NCI-H1105 (cell line): ENCODE measurements at places on chromosomes 13 and 19.

DNA sequence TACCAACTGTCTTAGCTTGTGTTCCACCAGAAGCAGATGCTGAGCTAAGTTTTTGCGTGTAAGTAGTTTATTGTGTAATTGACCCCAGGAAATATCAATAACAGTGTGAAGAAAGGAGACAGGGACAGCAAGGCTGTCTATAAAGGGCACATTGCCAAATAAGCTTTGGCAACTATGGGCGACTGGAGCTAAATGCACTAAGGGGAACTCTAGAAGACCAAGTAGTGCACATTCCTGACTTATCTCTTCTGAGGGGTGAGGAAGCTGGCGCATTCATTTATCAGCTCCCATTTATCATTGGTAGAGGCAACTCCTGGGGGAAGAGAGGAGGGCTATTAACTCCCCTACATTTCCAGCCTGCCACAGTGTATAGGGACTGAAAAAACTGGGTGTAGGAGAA lies 135.0 kb downstream of the DLEU7 start:
- DNase-seq: no peak

DNA sequence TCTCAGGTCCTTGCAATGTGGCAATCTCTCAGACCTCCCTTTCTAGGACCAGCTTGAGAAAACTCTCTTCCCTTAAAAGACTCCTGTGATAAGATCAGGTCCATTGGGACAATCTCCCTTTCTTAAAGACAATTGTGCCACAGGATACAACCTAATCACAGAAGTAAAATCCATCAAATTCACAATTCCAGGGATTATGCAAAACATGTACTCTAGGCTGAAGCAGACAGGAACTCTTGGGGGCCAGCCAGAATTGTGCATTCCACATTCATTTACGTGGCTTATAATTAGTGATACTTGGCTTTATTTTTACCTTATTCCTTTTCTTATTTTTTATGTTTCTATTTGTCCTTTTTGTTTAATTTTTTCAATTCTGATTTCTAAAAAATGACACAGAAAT lies 257.9 kb downstream of the KLF12 start:
- DNase-seq: no peak

- DNase-seq: no peak
These were observed 7.7 kb downstream of the SCGB2B2 start for GRCh38 chr19:34669305-34669704.

GRCh38 chr13:98216711-98217285 lies 39.7 kb upstream of the RNF113B start:
- DNase-seq: no peak

DNA sequence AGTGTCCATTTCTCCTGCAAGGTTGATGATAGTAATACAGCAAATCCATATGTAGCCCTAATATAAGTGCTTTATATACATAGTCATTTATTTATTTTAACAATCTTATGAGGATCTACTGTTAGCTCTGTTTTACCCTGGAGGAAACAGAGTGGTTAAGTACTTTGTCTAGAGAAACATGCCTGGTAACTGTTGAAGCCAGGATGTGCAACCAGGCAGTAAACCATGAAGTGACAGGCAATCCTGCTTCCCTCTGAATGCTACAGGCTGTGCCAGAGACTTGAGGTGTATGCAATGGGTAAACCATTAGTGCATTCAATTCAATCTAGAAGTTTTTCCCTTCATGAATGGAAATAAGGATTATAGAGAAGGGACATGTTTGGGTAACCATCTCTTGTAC lies 911.0 kb downstream of the PCDH17 start:
- no peak for DNase-seq

DNA sequence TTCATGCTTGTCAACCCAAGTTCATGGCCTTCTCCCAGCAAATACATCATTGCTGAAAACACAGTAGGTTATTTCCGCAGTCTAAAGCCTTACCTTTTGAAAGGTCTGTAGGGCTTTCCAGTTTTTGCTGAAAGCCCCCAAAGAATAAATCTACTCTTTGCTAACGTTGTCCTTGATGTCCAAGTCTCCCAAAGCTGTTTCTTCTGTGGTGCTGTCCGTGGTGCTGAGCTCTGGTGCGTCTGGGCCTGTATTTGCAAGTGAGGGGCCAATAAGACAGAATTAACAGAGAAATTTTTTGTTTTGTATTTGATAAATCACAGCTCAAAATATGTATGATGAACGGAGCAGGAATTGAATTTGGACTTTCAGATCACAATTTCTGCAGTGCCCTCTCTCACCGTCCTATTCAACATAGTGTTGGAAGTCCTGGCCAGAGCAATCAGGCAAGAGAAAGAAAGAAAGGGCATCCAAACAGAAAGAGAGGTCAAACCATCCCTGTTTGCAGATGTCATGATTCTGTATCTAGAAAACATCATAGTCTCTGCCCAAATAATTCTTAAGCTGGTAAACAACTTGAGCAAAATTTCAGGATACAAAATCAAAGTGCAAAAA lies 9.8 kb upstream of the LGALS16 start:
- DNase-seq: no peak

GRCh38 chr19:17041976-17042375 lies 15.4 kb upstream of the CPAMD8 start:
- DNase-seq: no peak

DNA sequence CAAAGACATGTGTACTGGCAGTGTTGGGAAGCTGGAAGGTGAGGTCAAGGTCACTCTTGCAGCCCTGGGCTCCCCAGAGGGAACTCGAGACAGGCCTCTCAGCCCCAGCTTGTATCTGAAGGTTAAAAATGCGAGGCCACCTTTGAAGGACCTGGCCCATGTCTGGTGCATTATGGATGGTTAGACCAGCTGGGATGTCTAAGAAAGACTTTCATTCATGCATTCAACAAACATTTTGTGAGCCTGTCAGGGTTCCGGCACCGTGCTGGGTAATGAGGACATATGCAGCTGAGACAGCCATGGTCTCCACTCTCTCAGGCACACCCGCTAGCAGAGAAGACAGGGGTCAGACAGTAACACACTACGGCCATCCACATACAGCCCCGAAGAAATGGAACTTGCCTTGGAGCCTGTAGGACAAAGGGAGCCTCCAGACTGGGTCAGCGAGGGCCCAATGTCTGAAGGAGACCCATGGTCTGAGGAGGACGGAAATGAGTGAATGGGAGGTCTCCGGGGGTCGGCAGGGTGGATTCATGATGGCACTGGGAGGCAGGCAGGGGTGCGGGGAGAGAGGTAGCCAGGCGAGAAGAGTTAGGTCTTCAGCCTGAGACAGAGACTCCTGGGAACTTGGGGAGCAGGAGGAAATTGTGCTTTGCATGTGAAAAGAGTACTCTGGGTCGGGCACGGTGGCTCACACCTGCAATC lies 19.0 kb downstream of the VSTM2B start:
- DNase-seq: no peak

- DNase-seq: peak; percentile 54
These were observed 647 bp upstream of the KLF12 start for GRCh38 chr13:74134777-74135325.

GRCh38 chr13:21202767-21203531 lies 26.5 kb downstream of the MRPL57 start:
- DNase-seq: no peak

GRCh38 chr13:112465251-112466131 lies 89.3 kb downstream of the SPACA7 start:
- no peak for DNase-seq

DNA sequence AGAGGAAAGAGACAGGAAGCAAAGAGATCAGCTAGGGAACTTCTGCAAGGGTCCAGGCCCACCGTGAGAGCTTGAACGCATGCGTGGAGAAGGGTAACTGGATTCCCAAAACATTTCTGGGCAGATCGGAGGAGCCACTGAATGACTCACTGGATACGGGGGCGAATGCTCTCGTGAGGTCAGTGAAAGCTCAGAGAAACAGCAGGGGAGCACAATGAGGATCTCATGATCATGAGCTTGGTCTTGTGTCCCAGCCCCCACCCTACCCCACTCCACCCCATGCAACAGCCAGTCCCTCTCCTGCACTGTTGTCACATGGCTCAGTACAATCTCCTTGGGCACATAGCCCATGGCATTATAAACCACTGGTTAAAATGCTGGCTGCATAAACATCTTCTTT lies 40.6 kb downstream of the DCLK1 start:
- no peak for DNase-seq
